Ureter (tissue), 1 donor: ENCODE measurements at places on chromosomes 7 and 10. TPM values are rescaled to one million over a fixed set of nuclear protein-coding genes. Genes with fewer than 3 reads are reported as not detected.

Gene MGAM2
- not detected for total RNA-seq

Gene SNX10
- 2.6 TPM for total RNA-seq

Gene SGCE
- 35.9 TPM for total RNA-seq

Gene ENTPD1
- 74.1 TPM for total RNA-seq

Gene RBP3
- total RNA-seq, result not detected

DNA sequence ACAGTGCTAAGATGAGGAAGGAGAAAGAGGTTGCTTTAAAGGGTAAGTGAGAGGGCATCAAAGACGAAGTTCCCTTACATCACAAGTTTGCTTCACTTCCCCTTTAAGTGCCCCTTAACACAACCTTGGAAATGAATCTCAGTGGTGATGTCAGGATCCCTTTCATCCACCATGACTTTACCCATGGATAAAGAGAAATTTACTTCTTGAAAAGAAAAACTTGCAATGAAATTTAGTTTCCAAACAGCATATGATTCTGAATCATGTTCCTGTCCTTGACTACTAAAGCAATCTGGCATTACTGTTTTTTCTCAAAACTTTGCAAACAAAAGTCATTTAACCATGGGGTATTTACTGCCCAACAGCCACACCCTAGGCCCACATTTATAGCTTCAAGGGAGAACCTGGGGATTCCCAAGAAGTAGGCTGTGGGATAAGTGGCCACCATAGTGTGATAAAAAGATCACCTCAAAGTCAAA, 135.9 kb downstream of the ITGB8 start:
- DNase-seq, result no peak

DNA sequence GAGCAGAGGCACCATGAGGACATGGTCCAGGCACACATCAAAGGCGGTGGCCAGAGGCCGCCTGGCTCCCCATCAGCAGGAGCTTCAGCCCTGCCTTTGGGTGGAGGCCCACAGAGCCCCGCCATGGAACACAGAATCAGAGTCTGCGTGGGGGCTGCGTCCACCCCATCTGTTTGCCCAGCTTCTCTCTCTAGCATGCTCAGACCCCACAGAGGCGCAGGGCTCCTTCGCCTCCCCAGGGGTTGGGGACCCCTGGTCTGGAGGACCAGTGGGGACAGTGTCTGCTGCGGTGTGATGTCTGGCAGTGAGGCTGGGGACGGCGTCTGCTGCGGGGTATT, 321.9 kb downstream of the PTPRN2 start:
- DNase-seq, result no peak

DNA sequence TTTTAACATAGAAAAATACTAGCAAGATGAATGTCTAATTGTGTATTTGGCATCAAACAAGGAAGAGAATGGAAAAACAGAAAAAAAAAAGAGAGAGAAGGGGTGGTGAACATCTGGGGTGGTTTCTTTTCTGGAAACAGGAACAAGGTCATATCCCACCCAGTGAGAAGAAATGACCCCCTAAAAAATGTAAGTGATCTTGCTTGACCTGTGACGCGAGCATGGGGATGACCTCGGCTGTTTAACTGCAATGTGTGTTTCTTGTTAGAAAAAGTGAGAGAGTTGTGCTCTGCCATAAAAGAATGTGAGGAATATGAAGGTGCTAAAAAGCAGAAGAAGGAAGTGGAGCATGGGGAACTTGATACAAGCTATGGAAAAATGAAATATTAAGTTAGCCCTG, 258.5 kb downstream of the AGMO start:
- no peak for DNase-seq

DNA sequence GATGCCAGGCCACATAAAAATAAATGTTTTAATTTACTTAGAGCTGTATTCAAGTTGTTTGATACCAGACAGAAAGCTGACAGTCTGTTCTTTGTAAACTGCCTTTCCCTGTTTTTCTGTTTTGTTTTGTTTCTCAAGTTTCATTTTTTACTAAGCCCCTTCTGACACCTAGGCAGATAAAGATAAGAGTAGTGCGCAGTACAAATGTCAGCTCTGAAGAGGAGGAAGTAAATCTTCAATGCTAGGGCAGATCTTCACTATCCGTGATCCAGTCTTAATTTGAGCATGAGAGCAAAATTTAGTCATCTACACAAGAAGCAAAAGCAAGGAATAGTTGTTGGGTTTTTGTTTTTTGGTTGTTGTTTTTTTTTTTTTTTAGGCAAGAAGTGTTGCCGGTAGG, 27.3 kb downstream of the MTURN start:
- no peak for DNase-seq

DNA sequence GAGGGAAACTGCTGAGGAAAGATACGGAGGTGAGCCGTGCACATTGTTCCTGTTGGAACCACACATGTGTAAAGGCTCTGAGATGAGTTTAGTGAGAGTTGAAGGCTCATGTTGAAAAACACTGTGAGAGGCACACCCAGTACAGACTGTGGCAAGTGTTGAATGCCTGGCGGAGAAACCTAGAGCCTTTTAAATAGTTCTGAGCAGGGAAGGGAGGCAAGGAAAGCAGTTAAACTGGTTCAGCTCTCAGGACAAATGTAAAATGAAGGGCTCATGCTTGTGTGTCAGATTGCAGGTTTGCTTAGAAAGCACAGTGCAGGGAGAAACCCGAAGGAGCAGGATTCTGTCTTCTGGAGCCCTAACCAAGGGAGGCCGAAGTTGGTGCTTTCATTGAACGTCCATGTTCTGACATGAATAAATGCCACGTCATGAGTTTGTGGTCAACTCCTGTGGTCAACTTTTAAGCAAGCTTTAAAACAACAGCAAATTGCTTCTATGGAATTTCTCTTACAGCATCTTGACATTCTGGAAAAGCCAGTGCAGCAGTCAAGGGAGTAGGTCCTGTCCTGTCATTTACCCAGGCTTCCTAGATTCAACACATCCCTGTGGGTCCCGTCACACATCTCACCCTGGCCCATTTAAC, 650.9 kb upstream of the GALNT17 start:
- DNase-seq, result no peak

DNA sequence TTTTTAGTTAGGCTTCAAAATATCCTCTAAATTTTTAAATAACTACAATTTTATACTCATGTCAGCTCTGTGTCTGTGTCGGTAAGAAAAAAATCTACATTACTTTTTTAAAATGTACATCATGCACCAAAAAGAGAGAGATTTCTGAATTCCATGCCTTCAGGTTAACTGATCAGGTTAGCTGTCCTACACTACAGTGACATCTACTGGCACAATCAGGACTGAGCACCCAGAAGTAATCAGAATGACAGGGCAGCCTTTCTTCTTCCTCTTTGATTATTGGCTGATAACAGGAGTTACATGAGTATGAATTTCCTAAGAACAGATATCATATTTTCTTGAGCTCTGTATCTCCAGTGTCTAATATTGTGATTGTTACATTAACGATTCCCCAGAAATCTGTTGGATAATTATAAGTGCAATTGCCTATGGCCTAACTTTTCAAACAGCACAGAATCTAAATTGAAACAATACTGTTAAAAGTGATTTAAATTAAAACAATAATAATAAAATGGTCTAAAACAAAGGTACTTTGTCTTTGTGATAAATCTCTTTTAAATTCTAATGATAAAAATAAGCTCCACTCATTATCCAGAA, 41.8 kb upstream of the HYCC1 start:
- DNase-seq, result no peak
